SW480 (cell line): ENCODE measurements at places on chromosomes 6 and 20.
A peak's percentile ranks its signal among the peaks of the same experiment; 100 is the strongest.

- no peak for DNase-seq
Measured at GRCh38 chr6:168121303-168121665, 42.3 kb upstream of the FRMD1 start.

GRCh38 chr20:62977613-62978560 lies 25.4 kb downstream of the SLC17A9 start:
- peak; percentile 93 for DNase-seq

GRCh38 chr20:920311-920710 lies 4.2 kb upstream of the ANGPT4 start:
- no peak for DNase-seq

DNA sequence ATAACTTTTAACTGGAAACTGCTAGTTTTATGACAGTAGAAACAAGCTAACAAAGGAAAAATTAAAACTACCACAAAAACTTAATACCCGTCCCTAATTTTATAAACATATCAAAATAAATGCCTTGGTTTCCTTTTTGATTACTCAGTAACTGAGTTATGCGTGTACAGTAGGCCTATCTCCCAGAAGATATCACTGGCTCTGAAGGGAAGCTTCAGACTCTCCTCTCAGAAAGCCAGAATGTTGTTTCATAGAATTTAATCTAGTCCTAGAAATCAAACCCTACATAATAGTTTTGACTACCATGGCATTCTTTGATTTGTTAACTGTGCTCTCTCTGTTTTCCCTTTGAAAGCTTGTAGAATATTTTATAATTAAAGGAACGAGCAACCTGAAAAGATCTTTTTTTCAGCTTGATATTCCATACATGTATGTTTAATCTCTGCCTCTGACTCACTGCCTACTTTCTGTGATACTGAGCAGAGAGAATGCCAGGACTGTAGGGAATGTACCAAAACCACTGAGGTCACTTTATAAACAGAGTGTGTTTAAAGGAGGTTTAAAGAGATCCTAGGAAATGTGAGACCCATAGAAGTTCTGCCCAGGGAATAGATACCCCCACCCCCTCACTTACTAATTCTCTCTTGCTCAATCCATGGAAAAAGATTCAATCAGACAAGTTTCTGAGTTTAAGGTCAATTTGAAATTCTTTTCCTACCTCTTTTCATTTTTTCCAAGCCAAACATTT lies 311.5 kb downstream of the HDGFL1 start:
- peak; percentile 82 for DNase-seq

DNA sequence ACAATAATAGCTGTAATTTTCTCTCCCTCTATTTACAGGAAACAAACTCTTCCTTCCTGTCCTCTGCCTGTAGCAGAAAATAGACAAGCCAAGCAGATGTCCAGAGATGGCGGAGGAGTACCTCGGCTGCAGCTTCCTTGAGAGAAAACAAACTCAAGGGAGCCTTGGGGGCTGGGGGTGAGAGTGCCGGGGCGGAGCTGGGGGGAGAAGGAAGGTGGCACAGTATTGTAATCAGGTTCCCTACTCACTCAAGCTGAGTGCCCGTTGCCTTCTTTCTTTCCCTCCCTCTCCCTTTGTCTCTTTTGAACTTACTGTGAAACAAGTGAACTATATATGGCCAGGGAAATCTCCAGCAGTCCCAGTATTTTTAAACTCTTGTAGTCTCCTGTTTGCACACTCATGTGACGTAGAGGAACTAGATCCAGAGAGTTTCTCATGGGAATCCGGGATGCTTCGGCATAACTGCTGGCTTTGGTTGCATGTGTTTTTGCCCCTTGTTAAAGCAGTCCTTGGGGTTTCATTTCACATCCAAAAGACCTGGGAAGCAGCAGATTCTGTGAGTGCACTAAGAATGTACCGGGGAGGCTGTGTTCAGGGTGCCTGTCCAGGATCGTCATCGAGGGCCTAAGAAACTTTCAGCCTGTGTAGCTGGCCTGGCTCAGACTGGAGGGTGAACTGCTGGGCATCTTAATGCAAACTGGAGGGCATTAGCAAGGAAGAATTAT lies 44.6 kb upstream of the HDDC2 start:
- DNase-seq, result no peak

GRCh38 chr20:38005903-38006302 lies 27.4 kb downstream of the TTI1 start:
- DNase-seq, result no peak

DNA sequence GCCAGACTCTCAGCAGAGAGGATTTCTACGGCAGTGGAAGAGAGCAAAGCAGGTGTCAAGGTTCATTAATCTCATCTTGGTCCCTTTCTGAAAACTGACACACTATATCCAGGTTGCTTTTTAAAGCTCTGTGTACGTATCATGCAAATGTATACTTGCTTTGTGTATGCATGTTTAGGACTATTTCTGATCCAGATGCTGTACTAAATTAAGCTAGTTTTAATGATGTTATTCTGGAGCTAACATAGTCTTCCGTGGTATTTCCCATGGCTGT lies 59.2 kb upstream of the SNX9 start:
- no peak for DNase-seq

DNA sequence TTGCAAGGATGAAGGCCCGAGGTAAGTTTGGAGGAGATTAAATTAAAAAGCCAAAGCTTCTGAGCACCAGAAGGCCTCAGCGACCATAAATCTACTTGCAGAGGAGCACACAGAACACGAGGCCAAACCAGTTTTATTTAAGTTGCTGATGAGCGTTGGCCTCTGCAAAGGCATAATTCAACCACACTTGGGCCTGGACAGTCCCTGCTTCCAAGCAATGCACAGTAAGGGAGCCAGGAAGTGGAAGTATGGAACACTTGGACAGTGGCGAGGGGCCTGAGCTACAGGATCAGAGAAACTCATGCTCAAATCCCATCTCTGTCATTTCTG lies 92.8 kb downstream of the PTPRT start:
- no peak for DNase-seq

GRCh38 chr6:126170978-126171382 lies 168.9 kb upstream of the CENPW start:
- DNase-seq, result no peak

GRCh38 chr6:32941214-32941768 lies 463 bp upstream of the HLA-DMB start:
- DNase-seq, result peak; percentile 9
